Activated CD4-positive, alpha-beta T cell treated with anti-CD3 and anti-CD28 coated beads for 24 hours (primary cell): ENCODE measurements at places on chromosomes 5 and 9.

DNA sequence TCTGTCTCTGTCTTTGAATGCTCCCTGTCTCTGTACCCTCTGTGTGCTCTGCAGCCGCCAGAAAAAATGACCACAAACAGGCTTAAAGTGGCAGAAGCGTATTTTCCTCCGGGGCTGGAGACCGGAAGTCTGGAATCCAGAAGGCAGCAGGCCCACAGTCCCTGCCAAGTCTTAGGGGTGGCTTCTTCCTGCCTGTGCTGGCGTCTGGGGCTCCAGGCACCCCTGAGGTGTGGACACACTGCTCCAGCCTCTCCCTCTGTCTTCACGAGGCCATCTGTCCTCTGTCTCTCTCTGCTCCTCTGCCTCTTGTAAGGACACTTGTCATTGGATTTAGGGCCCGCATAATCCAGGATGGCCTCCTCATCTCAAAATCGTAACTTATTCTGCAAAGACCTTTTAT, 298.4 kb upstream of the IRX4 start:
- DNase-seq, result no peak

DNA sequence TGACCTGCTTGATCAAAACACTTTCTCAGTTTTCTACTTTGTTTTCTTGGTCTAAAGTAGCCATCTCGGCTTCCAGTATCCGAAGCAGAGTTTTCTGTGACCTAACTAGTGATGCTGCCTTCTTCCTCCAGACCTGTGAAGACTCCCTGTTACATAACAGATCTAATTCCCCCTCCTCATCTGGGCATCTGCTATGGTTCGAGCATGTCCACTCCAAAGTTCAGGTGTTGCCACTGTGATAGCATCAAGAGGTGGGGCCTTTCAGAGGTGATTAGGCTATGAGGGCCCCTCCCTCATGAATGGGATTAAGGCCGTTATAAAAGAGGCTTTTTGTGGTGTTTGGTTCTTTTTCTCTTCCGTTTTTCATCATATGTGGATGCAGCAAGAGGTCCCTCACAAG, 20.3 kb downstream of the TTC23L start:
- DNase-seq, result no peak

DNA sequence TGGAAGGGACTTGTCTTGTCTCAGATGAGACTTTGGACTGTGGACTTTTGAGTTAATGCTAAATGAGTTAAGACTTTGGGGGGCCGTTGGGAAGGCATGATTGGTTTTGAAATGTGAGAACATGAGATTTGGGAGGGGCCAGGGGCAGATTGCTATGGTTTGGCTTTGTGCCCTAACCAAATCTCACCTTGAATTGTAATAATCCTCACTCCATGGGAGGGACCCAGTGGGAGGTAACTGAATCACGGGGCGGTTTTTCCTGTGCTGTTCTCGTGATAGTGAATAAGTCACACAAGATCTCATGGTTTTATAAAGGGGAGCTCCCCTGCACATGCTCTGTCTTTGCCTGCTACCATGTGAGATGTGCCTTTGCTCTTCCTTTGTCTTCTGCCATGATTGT, 72.1 kb downstream of the RAI14 start:
- DNase-seq, result no peak

DNA sequence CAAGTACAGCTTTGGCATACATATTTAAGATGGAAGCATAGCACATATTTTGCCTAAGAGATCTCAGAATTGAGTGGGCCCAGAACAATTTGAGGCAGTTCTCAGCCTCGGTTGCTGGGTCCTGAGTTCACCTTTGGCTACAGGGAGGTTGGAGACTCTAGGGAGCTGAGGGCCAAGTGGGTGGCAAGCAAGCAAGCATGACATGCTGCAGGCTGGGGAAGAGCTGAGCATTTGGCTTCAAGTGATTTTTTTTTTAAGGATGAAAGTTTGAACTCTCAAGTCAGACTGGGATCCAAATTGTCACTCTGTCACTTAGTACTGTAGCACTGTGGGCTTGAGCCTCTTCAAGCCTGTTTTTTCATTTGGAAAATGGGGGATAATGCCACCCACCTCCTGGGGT, 160.5 kb downstream of the MED27 start:
- no peak for DNase-seq

- DNase-seq, result no peak
Observed at GRCh38 chr9:1791191-1791590, 224.0 kb upstream of the SMARCA2 start.

GRCh38 chr9:68780720-68781119, 75.7 kb downstream of the PIP5K1B start:
- DNase-seq, result no peak

- no peak for DNase-seq
Observed at GRCh38 chr5:172626031-172626581, 15.0 kb upstream of the NEURL1B start.

GRCh38 chr5:111810112-111810511, 53.1 kb upstream of the NREP start:
- DNase-seq, result no peak

- no peak for DNase-seq
Observed at GRCh38 chr9:4584636-4585035, 77.5 kb upstream of the PLPP6 start.

- DNase-seq, result no peak
Observed at GRCh38 chr9:109755040-109755439, 25.0 kb upstream of the PALM2AKAP2 start.

DNA sequence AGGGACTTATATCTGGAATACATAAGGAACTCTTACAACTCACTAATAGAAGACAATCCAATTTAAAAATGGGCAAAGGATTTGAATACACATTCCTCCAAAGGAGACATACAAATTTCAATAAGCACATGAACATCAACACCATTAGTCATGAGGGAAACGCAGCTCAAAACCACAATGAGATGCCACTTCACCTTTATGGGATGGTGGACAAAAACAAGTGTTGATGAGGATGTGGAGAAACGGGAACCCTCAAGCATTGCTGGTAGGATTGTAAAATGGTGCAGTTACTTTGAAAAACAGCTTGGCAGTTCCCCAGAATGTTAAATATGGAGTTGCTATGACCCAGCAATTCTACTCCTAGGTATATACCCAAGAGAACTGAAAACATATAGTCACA, 72.7 kb upstream of the IER5L start:
- DNase-seq, result no peak

- DNase-seq, result no peak
Observed at GRCh38 chr5:142357469-142358090, 32.8 kb upstream of the SPRY4 start.

GRCh38 chr5:77777281-77777892, 1.2 kb upstream of the TBCA start:
- no peak for DNase-seq

GRCh38 chr5:78606241-78606640, 42.3 kb downstream of the LHFPL2 start:
- DNase-seq, result no peak

DNA sequence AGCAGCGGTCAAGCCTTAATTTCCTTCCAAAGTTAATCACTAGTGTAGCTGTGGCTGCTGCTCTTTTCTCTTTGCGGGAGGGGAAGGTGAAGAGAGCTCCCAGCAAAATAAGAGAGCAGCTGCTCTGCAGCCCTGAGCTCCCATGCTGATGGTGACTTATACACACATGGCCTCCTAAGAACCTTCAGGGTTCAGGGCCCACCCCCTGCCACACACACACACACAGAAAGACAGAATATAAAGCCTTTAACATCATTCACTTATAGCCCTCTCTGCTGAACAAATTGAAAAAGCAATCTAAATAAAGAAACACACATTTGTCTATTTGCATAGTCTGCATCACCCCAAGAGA, 43.6 kb downstream of the GAS1 start:
- DNase-seq, result no peak

GRCh38 chr5:71874521-71874920, 155.4 kb downstream of the CARTPT start:
- no peak for DNase-seq

- DNase-seq, result no peak
Observed at GRCh38 chr9:108919517-108919916, 14.4 kb downstream of the ELP1 start.

- no peak for DNase-seq
Observed at GRCh38 chr9:81305561-81306182, 383.7 kb downstream of the TLE1 start.

DNA sequence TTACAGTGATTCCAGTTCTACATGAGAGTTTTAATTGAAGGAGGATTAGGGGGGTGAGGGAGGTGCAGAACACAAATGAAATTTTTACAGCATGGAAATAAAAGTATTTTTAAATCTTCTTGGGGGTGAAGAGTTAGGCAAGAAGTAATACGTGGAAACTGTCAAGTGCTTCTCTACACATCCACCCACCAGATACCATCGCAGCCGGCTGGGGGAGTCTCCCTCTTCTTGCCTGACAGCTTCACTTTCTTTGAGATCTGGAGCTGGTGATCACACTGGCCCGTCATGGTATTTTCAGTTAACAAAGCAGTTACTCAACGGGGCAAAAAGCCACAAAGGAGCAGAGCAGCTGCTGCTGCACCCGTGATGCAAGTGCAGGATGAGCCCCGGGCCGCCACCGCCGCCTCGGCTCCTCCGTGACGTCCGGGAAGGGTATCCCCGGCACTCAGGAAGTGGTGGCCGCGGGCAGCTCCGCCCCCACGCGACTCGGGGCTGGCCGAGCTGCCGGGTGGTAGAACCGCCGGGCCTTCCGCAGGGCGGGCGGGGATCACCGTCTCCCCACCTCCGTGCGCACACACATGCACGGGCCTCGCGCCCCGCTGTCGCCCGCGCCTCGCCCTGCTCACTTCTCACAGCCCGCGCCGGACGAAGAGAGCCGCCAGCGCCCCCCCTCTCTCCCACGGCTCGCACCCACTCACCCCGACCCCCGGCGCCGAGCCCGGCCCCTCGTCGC, 2.4 kb upstream of the NR4A3 start:
- peak; percentile 75 for DNase-seq

DNA sequence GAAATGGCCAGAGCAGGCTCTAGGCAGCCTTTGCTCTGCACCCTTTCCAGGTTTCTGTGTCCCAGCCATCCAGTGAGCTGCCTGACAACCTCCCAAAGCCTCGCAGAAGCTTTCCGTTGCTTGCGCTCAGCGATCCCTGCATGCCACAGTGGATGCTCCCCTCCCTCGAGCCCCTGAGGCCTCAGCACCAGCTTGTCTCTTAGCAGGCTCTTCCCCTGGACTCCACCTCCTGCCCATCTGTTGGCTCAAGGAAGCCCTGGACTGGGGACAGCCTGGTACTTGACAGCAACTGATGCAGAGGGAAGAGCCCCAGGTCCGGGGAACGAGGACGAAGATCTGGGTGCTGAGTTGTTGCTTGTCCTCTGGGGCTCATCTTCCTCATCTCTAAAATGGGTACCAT, 23.2 kb downstream of the TSPAN17 start:
- no peak for DNase-seq

DNA sequence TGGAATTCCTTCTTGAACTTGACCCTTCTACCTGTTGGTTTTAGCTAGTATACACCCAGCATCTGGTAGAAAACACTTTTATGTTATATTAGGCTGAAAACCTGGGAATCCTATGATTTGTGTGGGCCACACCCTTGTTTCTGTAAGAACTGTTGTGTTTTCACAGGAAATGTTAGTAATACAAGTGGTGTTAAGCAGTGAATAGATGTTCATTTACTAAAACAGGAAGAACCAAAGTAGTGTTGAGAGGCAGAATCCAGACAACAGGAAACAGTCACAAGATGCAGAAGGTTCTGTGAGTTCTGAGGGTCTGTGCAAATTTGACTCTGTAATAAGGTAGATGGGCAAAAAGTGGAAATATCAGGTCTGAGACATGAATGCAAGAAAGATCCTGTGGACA, 73.0 kb upstream of the RAI14 start:
- DNase-seq, result no peak

GRCh38 chr5:136053336-136054141, 24.8 kb downstream of the TGFBI start:
- no peak for DNase-seq

DNA sequence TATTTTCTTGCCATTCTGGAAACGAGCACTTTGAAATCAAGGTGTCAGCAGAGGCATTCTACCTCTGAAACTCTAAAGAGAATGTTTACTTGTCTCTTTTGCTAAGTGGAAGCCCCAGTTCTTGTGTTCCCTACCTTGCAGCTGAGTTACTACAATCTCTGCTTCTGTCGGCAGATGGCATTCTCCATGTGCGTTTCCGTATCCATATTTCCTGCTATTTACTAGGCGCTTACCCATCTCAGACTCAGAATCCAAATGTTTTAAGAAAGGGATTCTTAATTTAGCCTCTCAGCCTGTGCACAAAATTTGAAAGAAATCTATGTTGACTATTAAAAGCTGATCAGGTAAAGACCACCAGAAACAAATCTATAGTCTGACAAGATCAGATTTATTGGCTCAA, 221.3 kb upstream of the FTMT start:
- DNase-seq, result no peak

DNA sequence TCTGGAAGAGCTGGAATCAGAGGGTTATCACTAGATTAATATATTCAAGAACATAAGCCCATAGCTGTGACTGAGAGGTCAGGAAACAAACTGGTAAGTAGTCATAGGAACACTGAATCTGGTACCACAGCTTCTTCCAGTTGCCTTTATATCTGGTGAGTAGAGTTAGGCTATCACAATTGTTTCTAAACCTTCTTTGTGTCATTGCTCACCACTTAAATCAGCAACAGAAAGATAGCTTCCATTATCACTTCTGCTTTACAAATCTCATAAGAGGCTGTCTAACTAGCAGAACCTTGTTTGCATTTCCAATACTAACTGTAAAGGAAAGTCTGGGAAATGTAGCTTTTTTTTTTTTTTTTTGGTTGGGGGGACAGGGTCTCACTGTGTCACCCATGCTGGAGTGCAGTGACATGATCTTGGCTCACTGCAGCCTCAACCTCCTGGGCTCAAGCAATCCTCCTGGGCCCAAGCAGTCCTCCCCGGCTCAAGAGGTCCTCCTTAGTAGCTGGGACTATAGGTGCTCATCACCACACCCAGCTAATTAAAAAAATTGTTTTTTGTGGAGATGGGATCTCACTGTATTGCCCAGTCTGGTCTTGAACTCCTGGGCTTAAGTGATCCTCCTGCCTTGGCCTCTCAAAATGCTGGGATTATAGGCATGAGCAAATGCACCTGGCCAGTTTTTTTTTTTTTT, 22.0 kb downstream of the CDC42SE2 start:
- DNase-seq, result no peak

- DNase-seq, result no peak
Observed at GRCh38 chr9:95333426-95333825, 15.9 kb upstream of the FANCC start.
